ENCODE measurements at places on chromosomes 2 and 18. TPM values are rescaled to one million over a fixed set of nuclear protein-coding genes. Genes with fewer than 3 reads are reported as not detected.

DNA sequence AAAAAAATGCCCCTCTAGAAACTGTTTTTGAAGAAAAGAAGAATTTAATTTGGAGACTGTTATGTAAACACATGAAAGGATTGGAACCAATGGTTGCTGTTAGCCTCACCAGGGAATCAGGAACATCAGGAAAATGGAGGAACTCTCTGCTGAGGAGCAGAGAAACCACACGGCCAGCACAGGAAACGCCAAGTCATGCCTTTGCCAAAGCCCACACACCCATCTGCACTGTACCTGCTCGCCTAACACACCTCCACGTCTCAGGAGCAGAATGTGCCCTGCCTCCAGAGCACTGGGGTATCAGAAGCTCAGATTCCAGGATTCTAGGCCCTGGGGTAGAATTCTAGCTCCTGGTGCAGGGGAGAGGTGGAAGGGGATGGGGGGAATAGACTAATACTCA, 9.8 kb upstream of the SCYGR1 start:
- no peak for DNase-seq

GRCh38 chr2:173028671-173029070, 47.0 kb upstream of the MAP3K20 start:
- no peak for DNase-seq

Gene HNMT
- total RNA-seq, result not detected

GRCh38 chr18:69795791-69796190, 151.9 kb downstream of the CD226 start:
- no peak for DNase-seq

- DNase-seq, result no peak
Observed at GRCh38 chr2:15940661-15941480, 521 bp downstream of the MYCN start.

DNA sequence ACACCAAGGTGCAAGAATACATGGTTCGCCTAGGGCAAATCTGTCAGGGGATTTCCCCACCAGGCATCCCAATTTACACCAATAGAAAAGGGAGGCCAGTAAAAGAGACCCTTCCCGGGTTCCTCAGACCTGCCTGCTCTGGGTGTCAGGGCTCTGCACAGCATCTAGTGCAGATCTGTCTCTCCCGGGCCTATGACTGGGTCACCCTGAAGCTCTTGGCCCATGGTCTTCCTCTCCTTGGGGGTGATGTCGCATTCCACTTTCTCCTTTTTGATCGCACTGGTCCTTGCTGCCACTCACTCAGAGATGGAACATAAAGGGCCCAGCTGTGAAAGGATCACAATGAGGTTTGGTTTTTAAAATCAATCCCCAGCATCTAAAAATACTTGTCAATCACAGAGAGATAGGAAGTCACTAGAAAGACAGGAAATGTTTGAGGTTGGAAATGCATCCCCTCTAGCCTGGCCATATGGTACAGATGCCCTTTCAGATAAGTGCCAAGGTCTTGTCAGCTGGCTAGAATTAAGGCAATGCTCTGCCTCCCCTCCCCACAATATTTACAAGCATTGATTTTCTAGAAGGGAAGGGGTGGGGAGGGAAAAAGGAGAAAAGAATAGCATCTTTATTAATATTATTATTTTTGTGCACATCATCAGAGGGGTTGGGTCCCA, 34.9 kb upstream of the AFTPH start:
- no peak for DNase-seq

Gene GALNT3
- total RNA-seq, result 14.4 TPM

Data from activated B cell treated with CpG ODN at 0.5 μM for 24 hours (primary cell).